ENCODE measurements at places on chromosomes 7 and 10.

DNA sequence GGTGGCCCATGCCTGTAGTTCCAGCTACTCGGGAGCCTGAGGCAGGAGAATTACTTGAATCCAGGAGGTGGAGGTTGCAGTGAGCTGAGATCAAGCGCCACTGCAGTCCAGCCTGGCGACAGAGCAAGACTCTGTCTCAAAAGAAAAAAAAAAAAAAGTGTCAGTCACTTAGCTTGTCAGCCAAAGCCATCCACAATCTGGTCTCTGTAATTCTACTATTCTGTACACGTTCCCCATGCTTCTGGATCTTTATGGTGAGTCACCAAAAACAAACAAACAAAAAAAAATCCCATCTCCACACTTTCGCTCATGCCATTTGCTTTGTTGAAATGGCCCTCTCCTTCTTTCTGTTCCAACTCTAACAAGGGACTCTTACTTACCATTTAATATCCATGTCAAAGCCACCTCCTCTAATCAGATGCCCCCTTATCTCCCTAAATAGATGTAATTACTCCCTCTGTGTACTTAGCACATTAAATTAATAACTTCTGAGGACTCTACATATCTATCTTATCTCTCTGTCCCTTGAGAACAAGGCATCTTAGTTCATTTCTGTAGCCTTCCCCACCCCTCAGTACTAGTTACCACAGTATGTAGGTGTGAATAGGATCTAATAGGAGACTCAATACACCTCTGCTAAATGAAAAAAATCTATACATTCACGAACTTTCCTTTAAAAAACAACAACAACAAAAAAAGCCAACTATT lies 128.4 kb downstream of the ELMO1 start:
- no peak for DNase-seq

DNA sequence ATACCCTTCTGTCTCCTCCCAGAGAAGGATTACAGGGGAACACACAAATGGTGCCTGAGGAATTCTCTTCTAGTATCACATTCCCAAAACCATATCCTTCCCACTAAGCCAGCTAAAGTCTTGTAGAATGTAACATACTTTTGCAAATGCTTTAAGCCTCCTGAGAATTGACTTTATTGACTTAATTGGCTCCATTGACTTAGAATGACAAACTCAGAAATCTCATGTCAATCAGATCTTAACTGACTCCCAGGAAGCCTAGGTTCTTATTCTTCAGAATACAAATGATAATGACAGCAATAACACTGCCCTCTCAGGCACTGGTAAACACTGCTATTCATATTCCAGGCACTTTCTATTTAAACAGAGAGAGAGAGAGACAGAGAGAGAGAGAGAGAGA lies 356.9 kb upstream of the PRKCQ start:
- no peak for DNase-seq

- no peak for DNase-seq
Observed at GRCh38 chr10:110544958-110545537, 22.4 kb upstream of the SMC3 start.

DNA sequence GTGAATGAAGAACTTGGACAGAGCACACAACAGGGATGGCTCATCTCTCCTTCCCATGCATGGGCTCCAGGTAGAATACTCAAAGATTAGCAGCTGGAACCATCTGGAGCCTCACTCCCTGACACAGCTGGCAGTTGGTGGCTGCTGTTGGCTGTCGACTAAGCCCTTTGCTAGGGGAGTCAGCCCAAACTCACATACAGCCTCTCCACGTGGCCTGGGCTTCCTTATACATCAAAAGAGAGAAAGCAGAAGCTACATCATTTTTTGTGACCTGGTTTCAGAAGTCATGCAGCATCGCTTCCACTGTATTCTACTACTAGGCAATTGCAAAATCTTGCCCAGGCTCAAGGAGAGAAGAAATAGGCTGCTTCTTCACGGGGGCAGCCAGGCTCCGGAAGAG lies 24.4 kb downstream of the ASNS start:
- DNase-seq, result no peak

- no peak for DNase-seq
Observed at GRCh38 chr7:30851651-30852307, 59.9 kb upstream of the AQP1 start.

All from skeletal muscle cell (primary cell).